MM.1S (cell line): ENCODE measurements at places on chromosomes 5 and 9.
A peak's percentile ranks its signal among the peaks of the same experiment; 100 is the strongest.

DNA sequence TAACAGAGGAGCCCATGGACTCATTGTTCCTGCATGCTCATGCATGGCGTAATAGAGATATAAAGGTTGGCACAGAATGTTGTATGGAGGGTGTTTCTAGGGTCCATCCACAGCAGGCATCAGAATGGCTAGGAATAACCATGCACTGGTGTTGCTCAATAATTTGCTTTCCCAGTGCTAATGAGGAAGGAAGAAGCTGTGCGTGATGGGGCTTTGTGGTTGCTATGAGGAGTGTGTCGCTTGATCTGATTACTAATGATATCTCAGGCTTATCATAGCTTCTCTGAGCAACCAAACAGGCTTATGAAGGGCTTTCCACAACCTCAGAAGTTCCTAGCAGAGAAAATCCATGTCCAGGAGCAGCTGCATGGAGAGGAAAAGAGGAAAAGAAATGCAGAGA, 151.3 kb upstream of the TRPC7 start:
- DNase-seq: no peak

GRCh38 chr9:98902516-98902915, 41.2 kb upstream of the COL15A1 start:
- no peak for DNase-seq

GRCh38 chr5:128487041-128487440, 51.0 kb downstream of the FBN2 start:
- DNase-seq: no peak

GRCh38 chr9:133686642-133687575, 50.7 kb downstream of the DBH start:
- DNase-seq: no peak

GRCh38 chr5:7047511-7048261, 334.5 kb downstream of the TENT4A start:
- no peak for DNase-seq

DNA sequence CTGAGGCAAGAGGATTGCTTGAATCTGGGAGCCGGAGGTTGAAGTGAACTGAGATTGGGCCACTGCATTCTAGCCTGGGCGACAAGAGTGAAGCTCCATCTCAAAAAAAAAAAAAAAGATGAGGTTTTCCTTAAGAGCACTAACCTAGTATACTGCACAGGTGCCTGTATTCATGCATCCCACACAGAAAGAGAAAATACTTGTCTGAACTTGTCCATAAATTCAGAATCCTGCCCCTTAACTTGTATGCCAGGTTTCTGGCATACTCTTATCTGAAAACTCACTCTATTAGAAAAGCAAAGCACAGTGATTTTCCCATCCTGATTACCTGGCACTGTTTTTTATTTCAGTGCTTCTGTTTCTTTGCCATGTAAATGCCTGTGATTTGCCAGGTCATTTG, 125.3 kb upstream of the CDKN2B start:
- DNase-seq: no peak

- peak; percentile 65 for DNase-seq
Measured at GRCh38 chr5:12292610-12293204, 388.5 kb upstream of the CTNND2 start.

DNA sequence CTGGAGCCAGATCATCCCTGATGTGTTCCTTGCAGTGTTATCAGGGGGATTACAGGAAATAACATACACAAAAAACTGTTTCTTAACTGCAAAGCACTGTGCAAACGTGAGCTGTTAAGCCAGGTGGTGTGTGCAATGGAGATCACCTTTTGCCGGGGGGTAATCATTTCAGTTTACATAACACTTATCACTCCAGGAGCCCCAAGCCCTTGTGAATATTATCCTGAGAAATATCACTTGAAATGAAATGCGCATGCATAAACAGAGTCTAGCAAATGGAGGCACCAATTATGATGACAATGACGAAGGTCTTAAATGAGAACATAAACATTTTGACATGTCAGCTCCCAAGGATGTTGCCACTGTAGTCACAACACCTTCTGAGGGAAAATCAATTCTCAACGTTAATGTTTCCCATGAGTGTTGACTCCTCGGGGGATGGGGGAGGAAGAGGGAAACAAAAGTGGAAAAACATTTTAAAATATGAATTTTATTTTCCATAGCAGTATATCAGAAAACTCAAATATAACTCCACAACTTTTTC, 54.5 kb upstream of the RAD23B start:
- DNase-seq: no peak

- peak; percentile 30 for DNase-seq
Measured at GRCh38 chr9:33223696-33224095, 16.3 kb upstream of the SPINK4 start.

DNA sequence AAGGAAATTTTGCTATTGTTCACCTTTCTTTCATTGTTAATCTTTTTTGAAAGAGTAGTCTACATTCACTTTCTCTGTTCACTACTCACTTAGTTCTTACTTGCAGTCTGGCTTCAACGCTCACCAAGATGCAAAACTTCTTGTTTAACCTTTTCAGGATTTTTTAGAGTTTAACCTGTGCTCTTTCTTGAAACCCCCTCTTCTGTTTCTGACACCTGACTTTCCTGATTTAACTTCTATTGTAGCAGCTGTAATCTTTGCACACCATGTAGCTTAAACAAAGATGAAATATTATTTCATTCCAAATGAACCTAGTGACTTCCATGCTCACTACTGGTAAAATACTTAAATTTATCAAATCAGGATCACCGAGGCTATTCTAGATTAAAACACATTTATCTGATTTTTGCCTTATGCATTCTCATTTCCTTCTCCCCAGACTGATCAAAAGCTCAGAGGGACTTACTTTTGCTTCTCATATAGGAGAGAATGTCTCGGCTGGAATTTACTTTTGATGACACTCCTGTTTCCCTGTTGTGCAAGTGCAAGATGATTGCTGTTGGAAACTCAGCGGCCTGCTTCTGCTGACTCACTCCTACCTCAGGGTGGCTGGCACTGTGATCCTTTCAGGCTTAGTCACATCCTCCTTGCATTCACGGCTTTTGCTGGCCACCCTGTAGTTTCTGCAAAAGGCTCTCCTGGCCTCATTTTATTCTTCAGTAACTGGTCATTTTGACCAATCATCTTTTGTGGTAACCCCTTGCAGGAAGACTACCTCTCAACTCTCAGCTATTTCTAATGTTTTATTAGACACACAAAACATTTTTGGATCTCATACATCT, 109.3 kb upstream of the IFNE start:
- DNase-seq: no peak

DNA sequence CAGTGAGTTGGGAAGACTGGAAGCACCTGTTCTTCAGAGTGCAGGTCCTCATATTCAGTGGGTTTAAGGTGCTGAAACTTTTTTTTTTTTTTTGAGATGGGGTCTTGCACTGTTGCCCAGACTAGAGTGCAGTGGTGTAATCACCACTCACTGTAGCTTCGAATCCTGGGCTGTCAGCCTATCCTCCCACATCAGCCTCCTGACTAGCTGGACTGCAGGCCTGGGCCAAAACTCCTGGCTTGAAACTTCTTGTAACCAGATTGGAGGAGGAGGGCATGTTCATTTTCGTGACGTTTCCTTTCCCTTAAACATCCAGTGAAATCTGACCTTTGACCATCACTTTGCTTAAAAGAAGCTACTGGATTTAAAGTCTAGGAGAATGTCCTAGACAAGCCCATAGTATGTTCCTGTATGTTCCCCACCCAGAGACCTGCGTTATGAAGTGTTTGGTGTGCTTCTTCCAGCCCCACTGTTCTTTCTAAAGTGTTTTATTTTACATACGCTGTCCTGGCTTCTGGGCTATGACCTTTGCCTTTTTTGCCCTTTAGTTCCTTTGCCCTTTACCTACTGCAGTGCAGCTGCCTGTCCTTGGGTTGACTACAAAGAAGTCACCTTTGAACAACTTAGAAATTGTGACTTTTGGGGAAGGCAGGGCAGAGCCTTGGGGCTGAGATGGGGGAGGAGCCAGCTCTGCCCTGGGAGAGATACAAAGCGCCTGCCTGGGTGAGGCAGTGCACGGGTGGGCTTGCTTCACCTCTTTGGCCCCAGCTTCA, 18.4 kb downstream of the TENT4A start:
- no peak for DNase-seq

DNA sequence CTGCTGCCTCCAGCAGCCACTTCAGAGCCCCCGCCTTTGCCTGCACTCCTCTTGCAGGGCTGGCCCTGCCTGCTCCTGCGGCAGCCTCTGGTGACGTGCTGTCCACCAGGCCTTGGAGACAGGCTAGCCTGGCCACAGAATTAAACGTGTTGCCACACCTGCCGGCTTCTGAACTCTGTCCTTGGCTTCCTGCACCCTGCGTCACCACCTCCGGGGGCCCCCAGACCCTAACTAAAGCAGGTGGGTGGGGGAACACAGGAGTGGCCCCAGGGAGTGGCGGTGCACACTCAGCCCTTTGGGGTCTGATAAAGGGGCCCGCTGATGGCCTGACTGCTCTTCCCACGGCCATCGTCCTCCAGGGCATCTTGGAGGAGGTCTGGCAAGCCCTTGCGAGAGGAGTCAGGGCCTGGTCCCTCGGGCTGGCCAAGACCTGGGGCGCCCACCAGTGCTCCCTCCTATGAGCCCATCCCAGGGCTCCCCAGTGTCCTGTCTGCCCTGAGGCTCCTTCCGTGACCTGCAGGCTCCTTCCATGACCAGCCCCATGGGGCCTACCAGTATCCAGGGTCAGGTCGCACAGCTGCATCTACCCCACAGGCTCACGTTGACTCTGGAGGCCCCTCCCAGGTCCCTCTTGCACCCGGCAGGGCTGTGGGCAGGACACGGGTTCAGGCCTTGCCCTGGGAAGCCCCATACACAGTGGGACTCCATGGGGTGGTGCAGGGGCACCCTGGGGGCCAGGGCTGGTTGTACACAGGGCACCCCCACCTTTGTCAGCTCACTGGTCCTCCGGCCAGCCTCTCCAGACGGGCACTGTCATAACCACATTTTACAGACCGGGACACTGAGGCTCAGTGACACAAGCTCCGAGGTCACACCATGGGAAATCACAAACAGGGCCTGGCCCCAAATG, 1.0 kb upstream of the MAMDC4 start:
- no peak for DNase-seq

- DNase-seq: no peak
Measured at GRCh38 chr9:69086769-69087168, 51.2 kb downstream of the FXN start.

DNA sequence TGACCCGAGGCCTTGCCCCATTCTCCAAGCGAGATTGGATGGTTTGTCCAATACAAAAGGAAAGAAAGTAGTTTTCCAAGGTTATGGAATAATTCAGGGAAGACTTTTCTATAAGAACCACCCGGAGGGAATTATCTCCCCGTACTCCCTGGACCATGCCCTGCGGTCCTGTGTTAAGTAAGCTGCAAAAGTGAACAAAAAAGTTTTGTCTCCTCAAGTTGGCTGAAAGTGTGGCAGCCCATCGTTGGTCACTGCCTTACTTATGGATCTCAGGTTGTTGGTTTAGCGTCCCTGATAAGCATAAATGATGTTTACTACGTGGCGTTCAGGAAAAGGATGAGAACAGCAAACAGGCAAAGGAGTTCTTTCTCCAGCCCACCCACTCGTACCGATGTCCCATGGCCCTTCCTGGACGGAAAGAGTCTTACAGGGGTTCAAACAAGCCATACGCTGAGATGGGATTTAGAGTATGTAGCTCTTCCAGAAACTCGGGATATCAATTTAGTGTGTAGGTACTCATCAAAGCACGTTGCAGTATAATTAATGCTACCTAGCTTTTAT, 413 bp upstream of the AUH start:
- no peak for DNase-seq

- DNase-seq: no peak
Measured at GRCh38 chr9:119852390-119852789, 483.2 kb upstream of the BRINP1 start.

DNA sequence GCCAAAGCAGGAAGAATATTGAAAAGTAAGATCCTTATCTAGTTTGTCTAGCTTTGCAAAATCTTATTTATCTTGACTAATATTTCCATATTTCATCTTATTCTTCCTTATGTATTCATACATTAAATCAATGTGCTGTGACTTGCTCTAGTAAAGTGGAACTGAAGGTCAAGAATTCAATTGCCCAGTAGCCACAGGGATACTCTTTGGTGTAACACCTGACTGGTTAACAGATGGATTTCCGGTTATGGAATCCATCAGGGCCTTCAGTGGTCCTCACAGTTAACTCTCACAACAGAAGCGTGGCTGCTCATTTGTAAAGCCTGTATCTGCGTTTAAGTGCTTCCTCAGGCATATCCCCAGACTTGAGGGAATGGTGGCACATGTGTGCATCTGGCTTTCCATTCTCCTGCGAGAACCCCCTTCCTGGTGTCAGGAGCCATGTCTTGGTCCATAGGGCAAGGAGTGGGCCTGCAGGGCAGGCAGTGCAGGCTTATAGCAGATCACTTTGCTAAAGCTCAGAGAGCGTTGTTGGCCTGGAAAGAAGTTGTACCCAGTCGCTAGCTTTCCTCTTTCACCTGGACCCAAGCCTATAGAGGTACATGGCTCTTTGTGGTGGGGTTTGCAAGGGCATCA, 99.2 kb downstream of the HSPA4 start:
- no peak for DNase-seq

- peak; percentile 10 for DNase-seq
Measured at GRCh38 chr5:164358531-164359259, 853.3 kb downstream of the MAT2B start.

DNA sequence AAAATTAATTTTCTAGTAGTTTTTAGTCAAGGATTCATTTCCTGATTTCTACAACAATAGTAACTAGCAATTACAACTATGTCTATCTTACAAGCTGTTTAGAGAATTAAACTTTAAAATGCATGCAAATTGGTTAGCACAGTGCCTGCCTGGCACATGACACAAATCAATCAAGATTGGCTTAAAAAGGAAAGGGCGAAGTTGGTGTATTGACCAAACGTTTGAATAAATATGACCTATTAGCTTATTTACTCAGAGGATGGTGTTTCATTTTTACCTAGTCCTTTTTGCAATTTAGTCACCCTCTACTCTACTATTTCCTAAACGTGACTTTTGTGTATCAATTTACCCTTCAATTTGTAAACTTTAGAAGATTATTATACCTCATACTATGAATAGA, 83.5 kb downstream of the GDA start:
- DNase-seq: no peak

GRCh38 chr5:17046320-17046719, 110.2 kb upstream of the MYO10 start:
- DNase-seq: no peak

GRCh38 chr5:146490089-146490843, 25.7 kb downstream of the GPR151 start:
- DNase-seq: no peak
